ENCODE measurements at places on chromosomes 11 and 22.

GRCh38 chr11:133227632-133228111 lies 304.6 kb downstream of the OPCML start:
- no peak for DNase-seq

- no peak for DNase-seq
These were observed 14.6 kb downstream of the SCGB2A1 start for GRCh38 chr11:62223095-62223494.

- no peak for DNase-seq
These were observed 6.6 kb upstream of the CHEK1 start for GRCh38 chr11:125618383-125618782.

- DNase-seq = no peak
These were observed 79.3 kb downstream of the MICAL2 start for GRCh38 chr11:12189543-12190235.

DNA sequence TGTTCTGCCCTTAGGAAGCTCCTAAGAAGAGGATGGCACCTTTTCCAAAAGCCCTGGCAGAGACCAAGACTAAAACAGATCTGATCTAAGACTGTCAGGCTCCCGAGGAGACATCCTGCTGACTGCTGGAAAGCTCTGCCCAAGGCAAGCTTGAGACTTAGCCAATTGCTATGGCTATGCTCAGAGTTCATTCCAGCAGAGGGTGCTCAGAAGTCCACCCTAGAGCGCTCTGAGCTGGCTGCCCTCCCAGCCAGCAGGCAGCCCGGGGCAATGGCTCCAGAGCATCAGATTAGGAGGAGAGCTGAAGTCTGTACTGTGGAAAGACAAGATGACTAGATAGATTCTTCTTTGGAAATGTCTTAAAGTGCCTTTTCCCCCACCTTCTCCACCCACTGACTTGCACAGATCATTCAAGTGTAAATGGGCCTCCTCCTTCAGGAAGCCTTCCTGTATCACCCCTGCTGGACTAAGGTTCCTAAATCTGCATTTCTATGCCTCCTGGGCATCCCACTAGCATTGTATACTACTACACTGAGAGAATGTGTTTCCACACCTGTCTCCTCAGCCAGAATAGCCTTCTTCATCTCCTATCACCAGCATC lies 23.4 kb downstream of the LRRC55 start:
- no peak for DNase-seq

DNA sequence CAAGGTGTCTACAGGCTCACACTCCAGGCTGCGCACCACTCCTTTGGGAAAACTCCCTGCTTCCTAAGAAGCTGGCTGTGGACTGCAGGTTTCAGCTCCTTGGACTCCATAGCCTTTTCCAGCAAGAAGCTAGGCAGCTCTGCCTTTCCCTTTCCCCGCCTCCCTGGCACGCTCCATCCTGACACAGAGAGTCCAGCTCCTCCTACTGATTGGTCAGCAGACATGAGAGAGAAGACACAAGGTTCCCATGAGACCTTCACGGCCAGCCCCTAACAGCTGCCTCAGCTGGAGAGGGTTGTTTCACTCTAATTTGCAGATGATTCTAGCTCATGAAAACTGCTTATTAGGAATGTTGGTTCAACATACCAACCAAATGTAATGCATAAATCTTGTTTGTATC lies 27.6 kb downstream of the TENM4 start:
- DNase-seq = peak; percentile 53

DNA sequence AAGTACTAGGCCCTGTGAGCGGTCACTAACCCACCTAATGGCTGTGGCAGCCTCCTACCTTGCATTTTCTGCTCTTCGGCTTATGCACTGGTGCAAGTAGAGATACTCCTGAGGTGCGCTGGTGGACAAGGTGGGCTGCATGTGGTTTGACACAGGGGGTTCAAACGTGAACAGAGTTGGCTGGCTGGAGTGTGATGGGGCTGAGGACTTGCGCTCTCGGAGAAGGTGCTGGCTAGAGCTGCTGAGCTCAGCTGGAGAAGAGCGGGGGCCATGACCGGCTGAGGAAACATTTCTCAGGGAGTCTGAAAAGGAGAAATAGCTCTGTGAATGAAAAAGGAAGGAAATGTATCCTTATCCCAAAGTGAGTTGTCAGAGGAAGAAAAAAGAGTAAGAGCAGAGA lies 61.4 kb downstream of the USP35 start:
- no peak for DNase-seq

- no peak for DNase-seq
These were observed 16.5 kb upstream of the CSTF3 start for GRCh38 chr11:33177676-33178336.

DNA sequence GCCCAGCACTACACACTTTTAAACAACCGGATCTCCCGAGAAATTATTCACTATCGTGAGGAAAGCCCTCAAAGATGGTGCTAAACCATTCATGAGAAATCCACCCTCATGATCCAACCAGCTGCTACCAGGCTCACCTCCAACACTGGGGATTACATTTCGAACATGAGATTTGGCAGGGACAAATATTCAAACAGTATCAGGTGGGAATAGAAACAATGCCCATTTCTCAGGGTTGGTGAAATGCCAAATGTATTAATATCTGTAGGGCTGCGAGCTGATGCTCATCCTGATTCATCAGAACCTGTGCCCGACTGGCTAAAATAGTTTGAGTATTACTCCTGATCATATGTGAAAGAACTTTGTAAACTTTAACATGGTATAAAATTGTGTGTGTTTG lies 15.8 kb upstream of the PTPRJ start:
- no peak for DNase-seq

DNA sequence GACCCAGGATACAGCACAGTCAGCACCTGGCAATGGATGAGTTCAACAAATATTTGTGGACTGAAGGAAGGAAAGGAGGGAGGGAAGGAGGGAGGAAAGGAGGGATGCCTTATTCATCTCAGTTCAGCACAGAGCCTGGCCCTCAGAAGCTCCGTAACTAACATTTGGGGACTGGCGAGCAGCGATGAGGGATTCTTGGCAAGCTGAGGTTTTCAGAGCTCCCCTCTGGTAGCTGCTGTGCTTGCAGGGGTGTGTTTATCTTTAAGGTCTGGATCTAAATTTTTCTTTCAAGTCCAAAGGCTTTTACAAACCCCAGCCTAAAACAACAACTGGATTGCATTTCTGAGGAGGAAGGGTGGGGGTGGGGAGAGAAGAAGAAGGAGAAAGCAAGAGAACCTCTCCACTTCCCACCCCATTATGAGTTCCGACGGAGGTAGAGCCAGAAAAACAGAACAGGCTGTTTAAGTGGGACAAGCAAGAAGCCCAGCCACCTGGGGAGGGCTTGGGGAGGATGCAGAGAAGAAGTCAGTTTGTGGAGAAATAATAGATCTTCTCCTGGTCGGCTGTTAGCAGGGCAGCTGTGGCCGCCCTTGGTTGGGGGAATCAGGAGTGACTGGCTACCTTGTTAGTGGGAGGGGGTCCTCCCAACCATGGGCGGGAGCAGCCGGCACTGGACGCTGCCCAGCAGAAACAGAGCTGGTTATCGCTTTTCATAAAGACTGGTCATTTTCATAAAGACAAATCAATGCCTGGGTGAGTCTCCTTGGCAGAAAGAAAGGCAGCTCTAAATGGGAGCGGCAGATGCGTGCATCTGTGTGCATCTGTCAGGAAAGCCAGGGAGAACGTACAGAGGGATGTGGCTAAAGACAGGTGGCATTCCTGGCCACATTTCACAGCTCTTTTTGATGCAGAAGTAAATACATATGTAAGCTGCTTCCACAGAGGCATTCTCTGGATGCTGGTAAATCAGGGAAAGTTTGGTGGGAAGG lies 78.0 kb downstream of the TSPAN18 start:
- DNase-seq = no peak

GRCh38 chr22:22523494-22523893 lies 3.4 kb upstream of the ZNF280A start:
- DNase-seq = no peak

- no peak for DNase-seq
These were observed 347.9 kb downstream of the DLG2 start for GRCh38 chr11:85279267-85279666.

GRCh38 chr11:19472679-19473078 lies 231.9 kb upstream of the E2F8 start:
- DNase-seq = no peak

GRCh38 chr11:35003658-35004057 lies 87.2 kb downstream of the PDHX start:
- no peak for DNase-seq

- DNase-seq = no peak
These were observed 18.1 kb upstream of the SCARF2 start for GRCh38 chr22:20455709-20456063.

DNA sequence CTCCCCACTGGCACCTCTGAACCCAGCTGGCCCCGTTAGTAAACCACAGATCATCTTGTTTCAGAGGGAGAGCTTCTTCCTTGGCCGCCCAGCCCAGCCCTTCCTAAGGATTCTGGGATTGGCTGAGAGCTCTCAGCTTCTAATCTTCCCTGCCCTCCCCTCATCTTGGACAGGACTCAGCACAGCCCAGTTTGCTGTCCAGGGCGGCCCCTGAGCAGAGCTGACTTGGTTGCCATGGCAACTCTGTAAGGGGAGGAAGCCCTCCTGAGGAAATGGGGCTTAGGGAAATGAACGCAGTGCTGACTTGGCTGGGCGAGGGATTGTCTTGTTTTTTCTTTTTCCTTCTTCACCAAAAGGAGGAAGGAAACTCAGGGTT lies 4.6 kb downstream of the APOL4 start:
- peak; percentile 67 for DNase-seq

DNA sequence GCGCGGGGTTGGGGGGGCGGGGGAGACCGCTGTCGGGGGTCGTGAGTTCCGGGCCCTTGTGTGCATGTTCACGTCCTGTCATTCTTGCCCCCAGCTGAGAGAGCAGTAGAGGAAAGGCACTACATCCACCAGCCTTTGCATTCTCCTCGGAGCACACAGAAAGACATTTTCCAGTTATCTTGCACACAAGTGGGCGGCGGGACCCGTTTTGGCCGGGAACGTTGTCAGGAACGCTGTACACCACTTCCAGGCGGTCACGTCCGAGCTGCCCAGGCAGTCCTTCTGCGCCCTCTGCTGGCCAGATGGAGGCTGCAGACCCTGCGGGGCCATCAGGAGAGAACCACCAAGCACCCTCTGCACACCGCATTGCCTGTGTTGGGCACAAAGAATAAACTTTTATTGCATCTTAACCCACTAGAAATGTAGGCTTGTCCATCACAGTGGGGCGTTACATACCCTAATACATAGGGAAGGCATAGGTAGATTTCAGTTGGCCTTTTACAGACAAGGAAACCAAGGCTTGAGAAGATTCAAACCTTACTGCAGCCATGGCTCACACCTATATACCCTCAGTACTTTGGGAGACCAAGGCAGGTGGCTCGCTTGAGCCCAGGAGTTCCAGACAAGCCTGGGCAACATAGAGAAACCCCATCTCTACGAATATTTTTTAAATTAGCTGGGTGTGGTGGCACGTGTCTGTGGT lies 2.8 kb upstream of the CDKN1C start:
- DNase-seq = peak; percentile 91

DNA sequence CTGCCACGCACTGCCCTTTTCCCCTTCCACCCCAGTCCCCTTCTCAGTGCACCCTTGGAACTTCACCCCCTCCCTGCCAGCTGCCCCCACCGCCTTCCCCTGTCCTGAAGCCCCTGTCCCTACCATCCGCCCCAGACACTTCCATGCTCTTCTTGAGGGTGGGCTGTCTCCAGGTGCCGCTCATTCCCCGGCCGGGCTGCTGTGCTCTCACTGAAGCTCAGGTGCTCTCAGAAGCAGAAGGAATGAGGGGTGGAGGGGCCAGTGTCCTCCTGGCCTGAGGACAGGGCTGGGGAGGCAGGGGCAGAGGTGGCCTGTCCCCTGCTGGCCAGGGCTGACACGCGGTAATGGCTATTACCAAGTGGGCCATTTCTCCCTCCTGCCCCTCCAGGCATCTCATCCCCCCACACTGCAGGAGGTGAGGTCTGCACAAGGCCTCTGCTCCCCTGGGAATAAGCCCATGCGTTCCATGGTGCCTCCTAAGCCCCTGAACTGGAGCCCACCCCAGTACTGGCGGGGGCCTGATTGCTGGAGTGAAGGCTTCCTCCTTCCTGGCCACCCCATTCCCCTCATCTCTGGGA lies 6.6 kb upstream of the BID start:
- no peak for DNase-seq

DNA sequence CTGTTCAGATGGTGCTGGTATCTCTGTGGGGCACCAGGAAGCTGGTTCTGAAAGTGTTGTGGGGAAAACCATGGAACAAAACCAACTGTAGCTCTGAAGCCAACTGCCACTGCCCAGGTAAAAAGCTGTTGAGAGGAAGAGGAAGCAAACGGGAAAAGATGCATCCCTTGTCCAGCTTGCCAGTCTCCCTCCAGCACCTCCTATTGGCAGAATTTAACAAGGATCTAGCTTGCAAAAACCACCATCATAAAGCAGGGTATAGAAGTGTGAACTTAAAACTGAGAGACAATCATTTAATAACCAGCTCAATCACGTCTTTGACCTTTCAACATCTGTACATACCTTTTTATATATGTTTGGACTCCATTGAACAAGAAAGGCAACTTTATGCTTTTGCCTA lies 4.5 kb downstream of the PATE1 start:
- no peak for DNase-seq

DNA sequence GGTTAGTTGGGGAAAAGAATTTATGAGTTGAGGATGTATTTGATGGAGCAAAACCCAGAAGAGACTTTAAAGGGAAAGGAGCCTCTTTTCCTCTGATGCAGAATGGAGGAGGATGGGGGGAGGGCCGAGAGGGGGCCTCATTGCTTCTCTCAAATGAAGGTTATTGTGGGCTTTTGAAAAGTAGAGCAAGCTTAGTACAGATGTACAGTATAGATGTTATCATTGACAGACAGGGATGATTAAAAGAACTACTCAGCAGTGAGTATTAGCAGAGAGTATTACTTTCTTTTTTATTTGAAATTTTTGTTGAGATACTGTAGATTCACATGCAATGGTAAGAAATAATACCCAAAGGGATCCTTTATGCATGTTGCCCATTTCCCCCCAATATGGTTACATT lies 98.1 kb downstream of the TEAD1 start:
- no peak for DNase-seq

GRCh38 chr11:34633990-34634693 lies 13.2 kb downstream of the EHF start:
- DNase-seq = no peak

GRCh38 chr22:47380692-47381091 lies 618.2 kb downstream of the TBC1D22A start:
- DNase-seq = no peak

- DNase-seq = no peak
These were observed 309.1 kb downstream of the SWAP70 start for GRCh38 chr11:9972989-9973388.

GRCh38 chr11:122156940-122157382 lies 40.9 kb upstream of the BLID start:
- DNase-seq = no peak

DNA sequence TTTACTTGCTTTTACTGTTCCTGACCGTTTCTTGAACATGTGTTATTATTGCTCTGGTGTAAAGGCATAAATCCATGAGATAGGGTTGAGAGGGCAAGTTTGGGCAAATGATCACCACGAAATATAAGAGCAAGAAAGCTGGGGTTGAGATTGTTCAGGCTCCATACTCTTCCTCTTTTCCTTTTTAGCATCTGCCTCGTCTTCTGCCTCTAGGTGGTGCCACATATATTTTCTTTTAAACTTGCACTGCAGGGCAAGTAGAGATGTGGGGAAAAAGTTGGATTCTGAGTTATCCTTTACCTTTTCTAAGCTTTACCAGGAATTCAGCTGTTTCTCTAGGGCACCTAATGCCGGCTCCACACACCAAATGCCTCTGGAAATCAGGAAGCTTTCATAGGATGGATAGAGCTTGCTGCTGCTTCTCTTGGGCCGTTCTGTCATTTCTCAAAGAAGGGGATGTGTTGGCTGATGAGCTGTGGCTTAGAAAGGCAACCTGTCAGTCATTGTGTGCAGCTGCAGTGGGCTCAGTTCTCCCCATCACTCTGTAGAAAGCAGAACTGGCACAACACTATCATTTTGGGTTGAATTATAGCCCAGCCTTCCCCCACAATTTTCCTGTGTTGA lies 98.2 kb downstream of the LDLRAD3 start:
- DNase-seq = no peak

Measured in mucosa of descending colon (tissue), 3 donors.